ENCODE measurements at places on chromosomes 7 and 10. TPM values are rescaled to one million over a fixed set of nuclear protein-coding genes. Genes with fewer than 3 reads are reported as not detected.

DNA sequence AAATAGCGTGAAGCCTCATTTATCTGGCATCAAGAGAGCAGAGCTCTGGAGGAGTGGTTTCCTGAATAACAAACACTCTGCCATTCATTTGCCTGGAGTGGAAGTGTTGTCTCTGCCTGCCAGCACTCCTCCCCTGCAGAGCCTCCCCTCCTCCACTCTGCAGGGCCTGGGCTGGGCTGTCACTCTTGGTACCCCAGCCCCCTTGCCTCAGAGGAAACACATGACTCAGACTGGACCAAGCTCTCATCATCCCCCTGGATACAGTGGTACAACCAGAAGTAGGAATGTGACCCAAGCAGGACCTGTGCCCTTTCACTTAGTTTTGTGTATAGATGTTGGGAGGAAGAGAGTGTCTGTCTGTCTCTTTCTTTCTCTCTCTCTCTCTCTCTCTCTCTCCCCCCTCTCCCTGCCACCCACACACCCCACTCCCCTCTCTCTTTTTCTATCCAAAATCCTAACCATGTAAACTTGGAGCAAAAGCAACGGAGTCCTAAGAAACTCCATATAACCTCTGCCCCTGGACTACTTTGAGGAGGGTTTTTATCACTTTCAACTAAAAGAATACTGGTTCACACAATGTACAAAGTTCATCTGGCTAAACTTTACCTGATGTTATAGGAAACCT lies 43.9 kb downstream of the DOCK4 start:
- H3K4me3 ChIP-seq, result no peak overlapping the region
- peak; percentile 33 for DNase-seq
- H3K4me1 ChIP-seq, result peaks cover 9% of the 10 kb centered on the region
- H3K36me3 ChIP-seq, result no peaks in the 10 kb centered on the region

Gene FAM13C
- 22.7 TPM for total RNA-seq

- no peak overlapping the region for H3K27ac ChIP-seq
- no peaks in the 10 kb centered on the region for H3K27me3 ChIP-seq
- peaks cover 6% of the 10 kb centered on the region for H3K4me1 ChIP-seq
- peak overlapping the region; percentile 67 for H3K4me3 ChIP-seq
- H3K36me3 ChIP-seq, result no peaks in the 10 kb centered on the region
- DNase-seq, result no peak
Observed at GRCh38 chr7:105016068-105016708, 2.2 kb downstream of the KMT2E start.

GRCh38 chr10:52897162-52897561 lies 124.6 kb upstream of the MBL2 start:
- H3K36me3 ChIP-seq, result no peaks in the 10 kb centered on the region
- no peaks in the 10 kb centered on the region for H3K27me3 ChIP-seq
- DNase-seq, result no peak
- H3K4me1 ChIP-seq, result no peaks in the 10 kb centered on the region
- H3K4me3 ChIP-seq, result no peak overlapping the region

DNA sequence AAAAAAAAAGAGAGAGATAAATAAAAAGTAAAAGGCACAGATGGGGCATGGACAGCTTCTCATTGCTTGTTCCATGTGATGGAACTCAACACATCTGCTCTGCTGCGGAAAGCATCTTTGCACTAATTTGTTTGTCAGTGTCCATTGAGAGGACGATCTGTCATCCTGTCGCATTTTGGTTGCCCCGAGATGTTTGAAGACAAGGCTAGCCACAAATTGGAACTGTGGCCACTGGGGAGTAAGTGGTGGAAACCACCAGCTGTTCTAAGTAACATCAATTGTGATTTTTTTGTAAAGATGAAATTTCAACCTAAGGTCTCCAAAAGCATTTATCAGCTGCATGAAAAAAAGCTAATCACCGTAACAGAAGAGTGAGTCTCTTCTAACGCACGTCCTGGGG lies 312.7 kb downstream of the ADARB2 start:
- no peaks in the 10 kb centered on the region for H3K36me3 ChIP-seq
- H3K27ac ChIP-seq, result no peak overlapping the region
- no peak for DNase-seq
- H3K4me3 ChIP-seq, result no peak overlapping the region
- H3K4me1 ChIP-seq, result no peaks in the 10 kb centered on the region

- H3K36me3 ChIP-seq, result no peaks in the 10 kb centered on the region
- no peak overlapping the region for H3K4me3 ChIP-seq
- H3K27ac ChIP-seq, result no peak overlapping the region
- H3K4me1 ChIP-seq, result no peaks in the 10 kb centered on the region
Observed at GRCh38 chr7:2654059-2654458, 22.3 kb downstream of the TTYH3 start.
